ENCODE measurements at places on chromosomes 11 and 22.

DNA sequence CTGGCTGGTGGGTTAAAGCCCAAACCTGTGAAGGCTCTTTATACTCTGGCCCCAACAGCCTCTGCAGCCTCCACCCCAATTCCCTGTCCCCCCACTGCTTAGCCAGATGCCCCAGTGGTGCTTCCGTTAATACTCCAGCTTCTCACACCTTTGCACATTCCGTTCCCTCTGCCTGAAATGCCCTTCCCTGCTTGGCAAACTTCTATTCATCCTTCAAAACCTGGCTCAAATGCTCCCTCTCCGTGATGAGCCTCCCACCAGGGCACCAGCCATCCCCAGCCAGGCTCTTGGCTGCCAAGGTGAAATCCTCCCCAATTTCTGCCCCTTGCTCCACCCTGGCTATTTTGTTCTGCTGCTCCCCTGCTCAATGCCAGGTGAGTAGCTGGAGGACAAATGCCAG lies 12.5 kb upstream of the FADS3 start:
- DNase-seq = no peak

GRCh38 chr11:10606536-10607208 lies 38.2 kb upstream of the LYVE1 start:
- no peak for DNase-seq

- no peak for DNase-seq
Measured at GRCh38 chr11:133163463-133164419, 368.6 kb downstream of the OPCML start.

GRCh38 chr11:2575591-2576051 lies 124.2 kb downstream of the KCNQ1OT1 start:
- peak; percentile 16 for DNase-seq

DNA sequence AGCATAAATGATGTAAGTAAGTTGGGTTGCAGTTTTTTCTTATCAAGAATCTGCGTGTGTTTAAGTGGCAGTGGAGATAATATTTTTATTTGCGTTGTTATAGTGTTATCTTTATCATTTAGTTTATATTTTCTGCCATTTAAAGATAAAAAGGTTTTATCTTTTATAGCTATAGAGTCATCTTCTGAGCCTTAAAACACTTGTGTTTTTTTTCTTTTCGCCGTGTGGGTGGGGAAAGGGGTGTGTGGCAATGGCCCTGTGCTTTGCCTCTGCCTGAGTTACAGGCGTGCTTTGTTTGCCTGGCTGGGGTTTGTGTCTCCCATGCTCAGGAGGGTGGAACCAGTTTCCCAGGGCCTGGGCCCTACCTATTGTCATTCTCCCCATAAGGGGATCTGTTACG lies 16.2 kb downstream of the ARHGEF12 start:
- no peak for DNase-seq

DNA sequence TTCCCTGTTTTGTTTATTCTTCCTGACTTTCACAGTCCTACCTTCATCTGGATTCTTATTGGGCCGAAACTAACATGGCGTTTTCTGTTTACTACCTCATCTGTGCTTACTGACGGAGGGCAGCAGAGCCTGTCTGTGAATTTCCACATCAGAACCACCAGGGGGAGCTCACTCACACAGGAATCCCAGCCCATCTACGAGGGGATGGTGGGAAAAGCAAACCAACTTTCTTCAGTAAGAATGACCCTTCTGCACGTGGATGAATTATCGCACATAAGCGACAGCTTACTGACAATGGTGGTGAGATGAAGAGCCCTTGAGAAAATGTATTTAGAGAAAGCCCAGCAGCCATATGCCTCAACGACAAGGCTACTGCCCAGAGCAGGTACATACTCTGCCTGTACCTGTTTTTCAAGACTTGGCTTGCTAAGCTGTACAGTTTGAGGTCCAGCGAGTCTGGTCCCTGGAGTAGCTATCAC lies 42.5 kb downstream of the LARGE2 start:
- peak; percentile 81 for DNase-seq

DNA sequence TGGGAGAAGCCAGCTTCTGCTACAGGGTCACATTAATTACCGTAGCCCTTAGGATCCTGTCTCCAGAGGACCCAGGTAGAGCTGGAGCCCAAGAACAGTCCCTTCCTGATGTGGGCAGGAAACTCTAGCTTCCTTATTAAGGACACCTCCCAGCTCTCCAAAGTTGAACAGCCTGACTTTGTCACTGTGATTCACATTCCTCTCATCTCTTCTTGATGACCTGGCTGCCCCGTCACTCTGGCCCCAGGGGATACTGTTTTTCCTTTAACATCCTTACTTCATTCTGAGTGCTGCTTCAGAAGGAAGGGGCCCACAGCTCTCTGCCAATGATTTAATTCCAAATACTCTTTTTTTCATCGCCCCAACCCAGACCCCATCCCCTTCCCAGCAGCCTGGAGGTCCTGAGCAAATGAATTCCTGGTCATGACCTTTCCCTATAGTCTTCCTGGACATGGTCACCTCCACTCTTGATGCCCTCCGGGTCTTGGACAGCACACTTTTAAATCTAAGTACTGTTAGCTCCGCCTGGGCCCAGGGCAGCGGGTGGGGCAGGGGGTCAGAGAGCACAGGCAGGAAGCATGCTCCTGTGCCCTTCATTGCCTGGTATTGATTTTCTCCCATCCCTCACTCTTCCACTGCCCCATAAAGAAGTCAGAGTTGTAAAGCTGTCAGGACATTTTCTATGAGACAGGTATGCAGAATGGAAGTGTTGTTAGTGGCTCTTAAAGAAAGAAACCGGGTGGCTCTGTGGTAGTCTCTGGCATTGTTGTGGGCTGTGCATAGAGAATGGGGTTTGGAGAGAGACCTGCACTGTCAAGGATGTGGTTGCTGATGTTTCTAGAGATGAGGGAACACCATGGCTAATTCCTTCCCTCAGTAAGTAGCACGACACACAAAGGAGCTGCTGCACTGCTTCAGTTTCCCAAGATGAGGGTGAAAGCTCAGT lies 22.3 kb upstream of the SPON1 start:
- no peak for DNase-seq

DNA sequence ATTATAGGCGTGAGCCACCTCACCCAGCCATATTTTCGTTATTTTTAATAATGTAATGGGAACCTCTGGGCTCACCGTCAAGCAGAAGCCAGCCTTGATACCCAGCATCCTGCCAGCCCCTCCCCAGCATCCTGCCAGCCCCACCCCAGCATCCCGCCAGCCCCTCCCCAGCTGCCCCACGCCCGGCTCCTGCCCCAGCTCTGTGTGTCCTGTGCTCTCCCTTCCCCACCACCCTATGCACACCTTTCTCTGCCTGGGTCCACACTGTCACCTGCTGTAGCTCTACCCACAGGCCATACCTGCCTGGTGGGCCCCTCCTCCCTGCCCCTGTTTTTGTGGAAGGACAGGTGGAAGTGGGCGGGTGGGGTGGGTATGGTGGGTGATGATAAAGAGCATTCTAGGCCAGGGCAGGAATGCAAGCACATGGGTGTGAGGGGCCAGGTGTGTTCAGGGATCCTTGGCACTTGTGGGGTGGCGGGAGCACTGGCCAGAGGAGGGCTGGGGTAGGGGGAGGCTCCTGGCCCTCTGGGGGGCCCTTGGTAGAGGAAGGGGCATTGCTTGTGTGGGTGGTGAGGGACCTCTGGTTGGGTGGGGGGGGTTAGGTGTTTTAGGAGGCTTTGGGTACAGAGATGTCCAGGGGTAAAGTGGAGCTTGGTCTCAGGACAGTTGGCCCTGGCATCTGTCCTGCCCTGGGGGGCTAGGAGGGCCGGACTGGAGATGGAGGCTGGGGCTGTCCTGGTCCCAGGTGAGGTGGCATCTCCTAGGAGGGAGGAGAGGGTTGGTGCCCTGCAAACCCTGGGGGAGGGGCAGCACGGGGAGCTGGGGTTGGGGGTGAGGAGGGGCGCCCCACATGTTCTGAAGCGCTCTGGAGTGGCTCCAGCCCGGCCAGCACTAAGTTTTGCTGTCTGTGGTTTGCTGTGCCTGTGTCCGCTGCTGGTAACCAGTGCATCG lies 25.9 kb upstream of the GRAMD4 start:
- DNase-seq = no peak

- DNase-seq = no peak
Measured at GRCh38 chr11:18016789-18017188, 3.9 kb upstream of the SERGEF start.

DNA sequence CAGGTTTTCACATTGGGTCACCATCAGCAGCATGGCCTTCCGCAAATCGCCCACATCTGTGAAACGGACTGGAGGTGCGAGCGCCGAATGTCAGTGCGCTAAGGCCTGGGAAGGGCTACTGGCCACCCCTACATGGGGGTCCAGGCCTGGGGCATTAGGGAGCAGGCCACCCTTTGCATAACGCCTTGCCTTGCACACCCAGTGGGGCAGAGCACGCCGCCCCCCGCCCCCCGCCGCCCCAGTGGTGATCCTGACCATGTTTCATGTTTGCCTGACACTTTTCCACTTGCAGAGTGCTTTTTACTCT lies 2.6 kb downstream of the GRK2 start:
- DNase-seq = peak; percentile 15

GRCh38 chr11:93662175-93662570 lies 691 bp downstream of the CEP295 start:
- DNase-seq = no peak

- DNase-seq = peak; percentile 41
Measured at GRCh38 chr11:79439410-79439885, 1.4 kb downstream of the TENM4 start.

DNA sequence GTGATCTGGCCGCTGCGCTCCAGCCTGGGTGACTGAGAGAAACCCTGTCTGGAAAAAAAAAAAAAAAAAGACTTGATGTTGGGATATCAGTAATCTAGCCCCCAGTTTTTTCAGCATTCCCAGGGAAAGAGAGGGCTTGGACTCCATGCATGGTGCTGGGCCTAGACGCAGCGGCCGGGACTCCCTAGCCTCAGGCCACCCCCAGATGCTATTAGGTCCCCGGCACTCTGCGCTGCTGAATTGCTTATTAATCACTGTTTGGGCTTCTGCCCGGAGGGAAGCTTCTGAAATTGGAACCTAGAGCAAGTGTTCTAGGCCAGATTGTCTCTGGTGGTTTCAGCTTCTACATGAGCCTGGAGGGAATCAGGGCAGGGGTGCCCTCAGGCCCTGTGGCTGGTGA lies 39.0 kb downstream of the SLCO2B1 start:
- DNase-seq = no peak

DNA sequence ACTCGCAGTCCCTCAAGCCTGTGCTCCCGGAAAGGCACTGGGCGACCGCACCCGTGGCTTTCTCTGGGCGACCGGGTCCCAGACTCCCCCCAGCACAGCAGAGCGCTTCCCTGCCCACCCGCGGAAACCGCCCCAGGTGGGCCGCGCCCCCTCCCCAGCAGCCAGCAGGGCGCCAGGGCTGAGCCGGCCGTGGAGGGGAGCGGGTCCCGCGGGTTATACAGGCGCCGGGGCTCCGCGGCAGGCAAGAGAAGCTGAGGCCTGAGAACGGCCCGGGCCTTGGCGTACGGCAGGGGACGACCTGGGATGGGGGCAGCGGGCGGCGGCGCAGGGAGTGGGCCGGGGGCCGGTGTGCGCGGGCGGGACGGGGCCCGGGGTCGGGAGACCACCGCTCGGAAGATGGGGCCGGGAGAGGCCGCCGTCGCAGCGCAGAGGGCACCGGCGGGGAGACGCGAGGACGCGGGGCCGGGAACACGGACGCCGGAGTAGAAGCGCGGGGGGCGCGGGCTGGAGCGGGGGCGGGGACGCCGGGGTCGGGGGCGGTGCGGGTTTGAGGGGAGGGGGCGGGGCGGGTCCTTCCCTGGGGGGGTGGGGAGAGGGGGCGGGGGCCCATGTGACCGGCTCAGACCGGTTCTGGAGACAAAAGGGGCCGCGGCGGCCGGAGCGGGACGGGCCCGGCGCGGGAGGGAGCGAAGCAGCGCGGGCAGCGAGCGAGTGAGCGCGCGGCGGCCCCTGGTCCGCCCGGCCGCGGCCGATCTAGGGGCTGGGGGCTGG lies at the start of gene MDK:
Gene MDK, plus strand, starts transcription at position 622 of the 771 bp plus-strand sequence. CDS start 389 bp downstream, outside the sequence.
- DNase-seq = peak; percentile 78

DNA sequence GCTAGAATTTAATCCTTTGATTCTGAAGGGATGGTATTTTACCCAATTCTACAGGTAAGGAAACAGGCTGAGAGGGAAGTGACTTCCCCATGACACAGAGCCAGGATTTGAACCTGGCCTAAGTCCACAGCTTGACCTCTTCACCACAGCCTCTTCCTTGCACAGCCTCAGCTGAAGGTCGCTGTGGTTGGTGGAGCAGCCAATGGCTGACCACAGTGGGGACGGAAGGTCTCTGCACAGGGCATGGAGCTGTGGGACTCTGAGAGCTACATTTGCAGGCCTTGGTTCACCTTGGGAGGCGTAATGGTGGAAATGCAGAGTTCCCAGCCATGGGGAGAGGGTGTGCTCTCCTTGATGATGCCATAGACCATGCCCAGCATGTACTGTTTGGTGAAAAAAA lies 295.0 kb downstream of the DDX10 start:
- DNase-seq = no peak

- no peak for DNase-seq
Measured at GRCh38 chr11:67396587-67397389, 4.9 kb downstream of the PPP1CA start.

DNA sequence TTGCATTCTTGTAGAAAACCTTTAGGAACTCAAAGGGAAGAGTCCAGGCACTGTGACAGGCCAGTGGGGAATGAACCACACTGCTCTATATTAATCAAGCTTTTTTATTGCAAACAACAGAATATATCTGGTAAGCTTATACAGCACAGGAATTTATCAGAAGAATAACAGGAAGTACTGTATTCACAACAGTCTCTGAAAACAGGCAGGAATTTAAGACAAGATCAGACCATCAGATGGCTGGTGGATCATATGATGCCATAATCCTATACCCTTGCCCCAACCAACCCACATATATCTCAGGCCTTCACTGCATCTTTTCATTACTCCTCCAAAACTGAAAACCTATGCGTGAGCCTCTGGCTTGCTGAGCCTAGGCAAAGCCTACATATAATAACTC lies 1.0 kb upstream of the HTATIP2 start:
- no peak for DNase-seq

DNA sequence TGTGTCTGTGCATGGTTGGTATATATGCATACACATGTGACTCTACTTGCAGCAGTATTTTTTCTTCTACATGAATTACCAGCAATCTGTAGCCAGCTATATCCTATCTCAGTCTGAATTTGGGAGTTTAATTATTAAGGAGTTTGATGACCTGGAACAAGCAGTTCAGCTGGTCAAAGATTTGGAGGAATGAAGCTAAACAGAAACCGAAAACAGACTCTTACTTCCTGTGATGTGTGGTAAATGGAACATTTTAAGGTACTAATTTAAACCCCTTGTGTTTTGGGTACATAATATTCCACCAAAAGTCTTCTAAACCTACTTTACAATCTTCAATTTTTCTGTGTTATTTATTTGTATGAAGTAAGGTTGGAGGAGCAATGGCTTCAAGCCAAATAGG lies 124.4 kb upstream of the PGR start:
- DNase-seq = no peak

Data from femur (tissue), 1 donor.